ENCODE measurements at places on chromosomes 6 and 20. TPM values are rescaled to one million over a fixed set of nuclear protein-coding genes. Genes with fewer than 3 reads are reported as not detected.

The DNPH1 gene
- 56.1 TPM for total RNA-seq

- no peak overlapping the region for H3K4me3 ChIP-seq
- no peak for DNase-seq
- H3K36me3 ChIP-seq, result no peaks in the 10 kb centered on the region
- H3K4me1 ChIP-seq, result peaks cover 21% of the 10 kb centered on the region
These were observed 1.5 kb upstream of the TNXB start for GRCh38 chr6:32110632-32111031.

- no peak overlapping the region for H3K4me3 ChIP-seq
- H3K27ac ChIP-seq, result no peak overlapping the region
- H3K36me3 ChIP-seq, result peaks cover 27% of the 10 kb centered on the region
- peaks cover 33% of the 10 kb centered on the region for H3K4me1 ChIP-seq
- H3K27me3 ChIP-seq, result no peaks in the 10 kb centered on the region
These were observed 251.8 kb upstream of the RUNX2 start for GRCh38 chr6:45076217-45076930.

The OLIG3 gene
- total RNA-seq, result 0.10 TPM

The PNISR gene
- 91.6 TPM for total RNA-seq

- no peaks in the 10 kb centered on the region for H3K36me3 ChIP-seq
- H3K4me3 ChIP-seq, result no peak overlapping the region
- no peaks in the 10 kb centered on the region for H3K27me3 ChIP-seq
- H3K4me1 ChIP-seq, result peaks cover 17% of the 10 kb centered on the region
- H3K27ac ChIP-seq, result no peak overlapping the region
These were observed 33.2 kb upstream of the PAQR8 start for GRCh38 chr6:52328729-52329128.

GRCh38 chr20:58991715-58992114, 10.7 kb downstream of the NELFCD start:
- H3K27ac ChIP-seq, result no peak overlapping the region
- DNase-seq, result no peak
- H3K36me3 ChIP-seq, result peaks cover 30% of the 10 kb centered on the region
- H3K4me3 ChIP-seq, result no peak overlapping the region
- no peaks in the 10 kb centered on the region for H3K27me3 ChIP-seq

- H3K27me3 ChIP-seq, result peaks cover 18% of the 10 kb centered on the region
- peaks cover 36% of the 10 kb centered on the region for H3K4me1 ChIP-seq
- H3K4me3 ChIP-seq, result no peak overlapping the region
- DNase-seq, result peak; percentile 29
These were observed 74.1 kb upstream of the TOX2 start for GRCh38 chr20:43840382-43841070.

The GNL1 gene
- 123 TPM for total RNA-seq

The MCUR1 gene
- 45.5 TPM for total RNA-seq

The VARS1 gene
- 181 TPM for total RNA-seq

- no peak overlapping the region for H3K27ac ChIP-seq
- no peak overlapping the region for H3K4me3 ChIP-seq
- no peaks in the 10 kb centered on the region for H3K27me3 ChIP-seq
- no peaks in the 10 kb centered on the region for H3K4me1 ChIP-seq
- no peaks in the 10 kb centered on the region for H3K36me3 ChIP-seq
These were observed 135.9 kb downstream of the JPH2 start for GRCh38 chr20:44050925-44051660.

- H3K36me3 ChIP-seq, result no peaks in the 10 kb centered on the region
- no peak for DNase-seq
- no peak overlapping the region for H3K4me3 ChIP-seq
- H3K27me3 ChIP-seq, result no peaks in the 10 kb centered on the region
These were observed 45.8 kb upstream of the ARID1B start for GRCh38 chr6:156731396-156731795.

The DEFB132 gene
- not detected for total RNA-seq

The TP53TG5 gene
- 0.40 TPM for total RNA-seq

DNA sequence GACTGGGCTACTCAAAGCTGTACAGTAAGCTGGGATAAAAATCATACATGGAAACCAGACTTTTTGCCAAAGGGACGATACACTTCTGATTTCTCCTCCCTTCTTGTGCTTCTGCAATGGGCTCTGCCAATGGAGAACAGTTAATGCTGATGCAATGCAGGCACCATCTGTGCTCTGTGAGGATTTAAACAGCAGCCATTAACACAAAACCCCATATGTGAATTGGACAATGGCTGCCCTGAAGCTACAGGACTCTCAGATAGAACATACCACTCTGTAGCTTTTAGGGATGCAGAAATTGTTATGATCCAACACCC, 71.9 kb downstream of the GJA10 start:
- peaks cover 70% of the 10 kb centered on the region for H3K36me3 ChIP-seq
- DNase-seq, result no peak
- no peak overlapping the region for H3K4me3 ChIP-seq
- H3K27me3 ChIP-seq, result no peaks in the 10 kb centered on the region

GRCh38 chr6:110067837-110068591, 89.9 kb downstream of the GPR6 start:
- no peaks in the 10 kb centered on the region for H3K27me3 ChIP-seq
- H3K36me3 ChIP-seq, result no peaks in the 10 kb centered on the region
- no peak overlapping the region for H3K27ac ChIP-seq
- H3K4me1 ChIP-seq, result peaks cover 4% of the 10 kb centered on the region
- H3K4me3 ChIP-seq, result no peak overlapping the region

The RAB23 gene
- total RNA-seq, result 1.5 TPM

DNA sequence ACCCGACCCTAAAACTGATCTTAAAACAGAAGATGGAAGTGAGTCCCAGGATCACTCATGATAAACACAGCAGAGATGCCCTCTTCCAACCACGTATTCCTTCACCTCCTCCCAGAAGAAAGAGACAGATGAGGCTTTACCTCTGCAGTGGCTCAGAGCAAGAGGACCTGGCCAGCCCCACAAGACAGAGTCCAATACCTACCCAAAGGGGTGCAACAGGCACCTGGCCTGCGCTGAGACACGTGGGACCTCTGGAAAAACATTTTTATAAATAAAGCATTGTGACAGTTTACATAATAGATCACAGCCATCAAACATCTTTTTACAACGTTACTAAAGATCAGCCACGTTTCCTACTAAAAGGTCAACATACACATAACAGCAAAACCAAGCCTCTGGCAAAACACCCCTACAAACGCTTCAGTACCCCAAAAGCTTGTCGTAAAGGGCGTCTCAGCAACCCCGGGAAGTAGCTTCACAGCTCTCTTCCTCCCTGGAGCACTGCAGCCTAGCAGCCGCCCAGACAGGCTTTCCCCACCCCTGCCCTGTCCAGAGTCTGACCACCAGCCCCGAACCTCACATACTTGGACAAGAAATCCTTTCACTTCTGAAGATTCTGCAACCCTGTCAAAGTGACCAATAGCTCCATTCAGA, 2.9 kb downstream of the TAF4 start:
- no peak for DNase-seq
- H3K27me3 ChIP-seq, result no peaks in the 10 kb centered on the region
- no peak overlapping the region for H3K27ac ChIP-seq
- H3K4me3 ChIP-seq, result peak overlapping the region; percentile 22
- peaks cover 3% of the 10 kb centered on the region for H3K36me3 ChIP-seq

GRCh38 chr20:62995898-62996595, 10.7 kb downstream of the BHLHE23 start:
- DNase-seq, result no peak
- H3K4me3 ChIP-seq, result no peak overlapping the region
- no peak overlapping the region for H3K27ac ChIP-seq
- H3K4me1 ChIP-seq, result no peaks in the 10 kb centered on the region

DNA sequence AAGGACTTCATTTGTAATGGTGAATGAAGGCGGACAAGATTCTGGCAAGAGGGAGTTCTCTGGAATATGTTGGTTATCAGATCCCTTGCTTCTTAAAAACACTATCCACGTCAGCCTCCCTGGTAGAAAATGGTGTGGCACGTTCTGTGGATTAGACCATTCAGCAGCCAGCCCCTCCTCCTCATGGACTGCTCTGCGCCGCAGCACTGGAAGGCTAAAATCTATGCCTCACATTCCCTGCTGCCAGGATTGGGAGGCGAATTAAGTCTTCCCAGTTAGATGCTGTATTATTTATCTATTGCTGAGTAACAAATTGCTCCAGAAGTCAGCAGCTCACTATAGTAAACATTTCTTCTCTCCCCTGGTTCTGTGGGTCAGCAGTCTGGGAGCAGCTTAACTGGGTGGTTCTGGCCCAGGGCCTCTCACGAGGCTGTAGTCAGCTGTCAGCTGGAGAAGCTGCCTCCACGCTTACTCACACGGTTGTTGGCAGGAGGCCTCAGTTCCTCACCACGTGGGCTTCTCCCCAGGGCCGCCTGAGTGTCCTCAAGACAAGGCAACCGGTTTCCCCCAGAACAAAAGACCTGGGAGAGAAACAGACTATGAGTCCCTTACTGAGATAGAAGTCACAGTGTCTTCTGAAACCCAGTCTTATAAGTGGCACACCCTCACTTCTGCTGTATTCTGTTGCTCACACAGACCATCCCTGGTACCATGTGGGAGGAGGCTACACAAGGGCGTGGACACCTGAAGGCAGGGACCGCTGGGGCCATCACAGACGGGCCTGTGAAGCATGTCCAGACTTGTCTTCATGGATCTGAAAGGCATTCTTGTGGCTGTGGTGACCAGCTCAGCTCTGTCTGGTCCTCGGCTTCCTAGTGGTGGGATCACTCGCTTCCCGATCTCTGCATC, 101.0 kb downstream of the NRN1 start:
- no peak overlapping the region for H3K27ac ChIP-seq
- H3K27me3 ChIP-seq, result no peaks in the 10 kb centered on the region
- H3K4me1 ChIP-seq, result no peaks in the 10 kb centered on the region
- no peak for DNase-seq

- no peak for DNase-seq
- H3K36me3 ChIP-seq, result no peaks in the 10 kb centered on the region
- peaks cover 4% of the 10 kb centered on the region for H3K27me3 ChIP-seq
- H3K4me1 ChIP-seq, result no peaks in the 10 kb centered on the region
- H3K4me3 ChIP-seq, result no peak overlapping the region
These were observed 70.8 kb downstream of the NDUFAF5 start for GRCh38 chr20:13855613-13856012.

DNA sequence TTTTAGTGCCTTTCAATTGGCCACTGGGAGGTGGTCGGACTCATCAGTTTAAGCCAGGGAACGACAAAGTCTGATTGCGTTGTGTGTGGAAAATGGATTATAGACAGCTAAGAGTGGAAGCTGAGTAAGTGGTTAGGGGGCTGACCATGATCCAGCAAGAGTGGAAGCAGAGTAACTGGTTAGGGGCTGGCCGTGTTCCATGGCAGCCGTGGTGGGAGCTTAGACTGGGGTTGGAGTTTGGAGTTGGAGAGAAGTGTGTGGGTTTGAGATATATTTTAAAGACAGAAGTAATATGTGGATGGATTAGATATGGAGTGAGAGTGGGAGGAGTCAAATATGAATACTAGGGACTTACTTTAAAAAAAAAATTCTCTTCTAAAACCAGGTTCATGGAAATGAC, 41.7 kb downstream of the LRRN4 start:
- H3K27me3 ChIP-seq, result no peaks in the 10 kb centered on the region
- H3K4me1 ChIP-seq, result peaks cover 50% of the 10 kb centered on the region
- H3K4me3 ChIP-seq, result no peak overlapping the region
- no peak overlapping the region for H3K27ac ChIP-seq
- peaks cover 44% of the 10 kb centered on the region for H3K36me3 ChIP-seq

GRCh38 chr6:21271428-21272155, 322.0 kb upstream of the SOX4 start:
- no peaks in the 10 kb centered on the region for H3K36me3 ChIP-seq
- no peak overlapping the region for H3K27ac ChIP-seq
- DNase-seq, result no peak
- H3K27me3 ChIP-seq, result no peaks in the 10 kb centered on the region

DNA sequence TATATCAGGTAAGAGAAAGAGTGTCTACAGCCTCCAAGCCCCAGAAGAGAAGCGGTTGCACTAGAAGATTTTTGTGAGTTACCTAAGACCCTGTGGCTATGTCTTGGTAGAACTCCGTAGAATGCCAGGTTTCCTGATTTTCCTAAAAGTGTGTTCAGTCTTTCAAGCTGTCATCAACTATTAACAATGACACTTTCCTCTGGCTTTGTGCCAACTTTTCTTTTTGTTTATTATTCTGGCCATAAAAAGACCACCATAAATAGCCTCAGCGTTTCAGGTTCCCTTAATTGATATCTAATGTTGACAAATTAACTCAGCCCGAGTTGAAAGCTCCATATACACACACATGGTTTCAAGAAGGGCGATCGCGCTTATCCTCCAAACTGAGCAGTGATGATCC, 1.2 kb downstream of the PAK5 start:
- no peak overlapping the region for H3K27ac ChIP-seq
- no peak overlapping the region for H3K4me3 ChIP-seq
- no peaks in the 10 kb centered on the region for H3K36me3 ChIP-seq
- H3K4me1 ChIP-seq, result no peaks in the 10 kb centered on the region
- DNase-seq, result no peak

The LHFPL5 gene
- not detected for total RNA-seq

The ERVFRD-1 gene
- not detected for total RNA-seq

DNA sequence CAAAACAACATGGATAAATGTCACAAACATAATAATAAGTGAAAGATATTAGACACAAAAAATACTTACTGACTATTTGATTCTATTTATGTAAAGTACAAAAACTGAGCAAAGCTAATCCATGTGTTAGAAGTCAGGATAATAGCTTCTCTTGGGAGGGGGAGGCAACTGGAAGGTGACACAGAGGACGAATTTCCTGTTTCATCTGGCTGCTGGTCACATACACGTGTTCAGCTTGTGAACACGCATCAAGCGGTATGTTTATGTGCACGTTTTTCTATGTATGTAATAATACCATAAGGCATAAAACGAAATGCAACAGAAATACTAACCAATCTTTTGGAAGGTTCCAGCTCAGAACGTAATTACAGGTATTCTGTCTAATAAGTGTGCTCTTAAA, 54.3 kb downstream of the MKKS start:
- DNase-seq, result no peak
- no peaks in the 10 kb centered on the region for H3K4me1 ChIP-seq
- no peak overlapping the region for H3K27ac ChIP-seq
- H3K4me3 ChIP-seq, result no peak overlapping the region
- no peaks in the 10 kb centered on the region for H3K36me3 ChIP-seq

- H3K4me3 ChIP-seq, result no peak overlapping the region
- peaks cover 15% of the 10 kb centered on the region for H3K36me3 ChIP-seq
- H3K27ac ChIP-seq, result no peak overlapping the region
- DNase-seq, result no peak
- H3K27me3 ChIP-seq, result no peaks in the 10 kb centered on the region
These were observed 72.2 kb downstream of the RPP40 start for GRCh38 chr6:4931530-4932227.

DNA sequence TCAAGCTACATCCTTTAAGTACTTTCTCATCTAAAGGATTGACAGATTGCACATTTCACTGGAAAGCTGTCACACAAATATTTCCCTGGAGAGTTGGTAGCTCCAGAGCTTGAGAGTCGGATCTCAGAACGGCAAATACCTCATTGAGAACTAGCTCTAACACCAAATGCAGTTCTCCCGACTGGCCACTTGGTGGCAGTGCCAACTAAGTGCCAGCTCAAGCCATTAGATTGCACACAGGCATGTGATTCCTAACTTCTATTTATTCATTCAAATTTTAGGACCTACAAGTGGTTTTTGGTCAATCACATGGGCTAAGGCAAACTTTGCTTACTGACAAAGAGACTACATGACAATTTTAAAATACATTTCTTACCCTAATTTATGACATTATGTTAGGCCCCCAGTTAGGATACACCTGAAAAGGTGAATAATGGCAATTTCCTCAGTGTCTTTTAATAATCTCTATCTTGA, 7.9 kb upstream of the MCHR2 start:
- no peaks in the 10 kb centered on the region for H3K4me1 ChIP-seq
- H3K27me3 ChIP-seq, result peaks cover 32% of the 10 kb centered on the region
- H3K27ac ChIP-seq, result no peak overlapping the region
- no peak overlapping the region for H3K4me3 ChIP-seq
- peak; percentile 21 for DNase-seq
